ENCODE measurements at places on chromosomes 6 and 20.

DNA sequence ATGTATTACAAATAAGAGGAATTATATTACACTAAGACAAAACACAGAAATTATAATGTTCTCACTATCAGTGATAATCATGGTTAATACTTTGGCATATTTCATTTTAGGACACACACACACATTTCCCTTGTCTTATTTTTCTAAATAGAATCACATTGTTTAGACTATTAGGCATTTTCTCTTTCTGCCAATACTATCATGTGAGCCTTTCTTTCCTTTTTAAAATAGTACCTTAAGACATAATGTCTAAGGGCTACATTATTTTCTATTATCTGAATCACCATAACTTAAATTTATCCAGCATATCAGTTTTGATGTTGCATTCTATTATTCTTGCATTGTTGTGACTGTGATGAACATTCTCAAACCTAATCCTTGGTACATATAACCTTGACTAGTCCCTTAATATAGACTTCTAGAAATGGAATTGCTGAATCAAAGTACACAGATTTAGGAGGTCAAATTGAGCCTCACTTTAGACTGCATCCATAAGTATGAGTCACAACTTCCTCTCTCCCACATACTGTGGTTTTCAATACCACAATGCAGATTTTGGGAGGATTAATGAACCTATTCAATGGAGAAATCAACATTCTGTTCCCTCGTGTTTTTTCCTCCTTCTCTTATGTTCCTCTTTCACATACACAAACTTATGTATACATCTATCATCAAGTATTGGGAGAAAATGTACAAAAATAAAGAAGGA is 212.6 kb downstream of the MOXD1 start:
- no peak for DNase-seq

- DNase-seq = no peak
Measured at GRCh38 chr6:46356543-46356942, 134.7 kb downstream of the RCAN2 start.

GRCh38 chr6:47262231-47262630 is 47.5 kb downstream of the TNFRSF21 start:
- no peak for DNase-seq

DNA sequence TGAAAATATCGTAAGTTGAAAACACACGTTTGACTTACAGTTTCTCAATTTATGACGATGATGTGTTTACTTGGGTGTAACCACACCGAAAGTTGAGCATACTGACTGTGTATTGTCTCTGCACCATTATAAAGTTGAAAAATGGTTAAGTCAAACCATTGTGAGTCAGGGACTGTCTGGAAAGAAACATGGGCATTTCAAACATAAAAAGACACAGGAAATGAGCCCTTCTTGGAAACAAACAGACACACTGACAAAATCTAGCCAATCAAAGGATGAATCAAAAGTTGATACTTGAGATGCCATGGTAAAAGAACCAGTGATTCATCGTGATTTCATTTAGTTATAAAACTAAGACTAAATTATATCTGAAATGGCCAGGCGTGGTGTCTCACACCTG is 5.3 kb downstream of the POPDC3 start:
- no peak for DNase-seq

- no peak for DNase-seq
Measured at GRCh38 chr6:40391851-40392517, 195.2 kb downstream of the LRFN2 start.

- DNase-seq = no peak
Measured at GRCh38 chr6:71459162-71459561, 170.6 kb downstream of the OGFRL1 start.

GRCh38 chr6:66526061-66526460 is 819.0 kb upstream of the EYS start:
- no peak for DNase-seq

DNA sequence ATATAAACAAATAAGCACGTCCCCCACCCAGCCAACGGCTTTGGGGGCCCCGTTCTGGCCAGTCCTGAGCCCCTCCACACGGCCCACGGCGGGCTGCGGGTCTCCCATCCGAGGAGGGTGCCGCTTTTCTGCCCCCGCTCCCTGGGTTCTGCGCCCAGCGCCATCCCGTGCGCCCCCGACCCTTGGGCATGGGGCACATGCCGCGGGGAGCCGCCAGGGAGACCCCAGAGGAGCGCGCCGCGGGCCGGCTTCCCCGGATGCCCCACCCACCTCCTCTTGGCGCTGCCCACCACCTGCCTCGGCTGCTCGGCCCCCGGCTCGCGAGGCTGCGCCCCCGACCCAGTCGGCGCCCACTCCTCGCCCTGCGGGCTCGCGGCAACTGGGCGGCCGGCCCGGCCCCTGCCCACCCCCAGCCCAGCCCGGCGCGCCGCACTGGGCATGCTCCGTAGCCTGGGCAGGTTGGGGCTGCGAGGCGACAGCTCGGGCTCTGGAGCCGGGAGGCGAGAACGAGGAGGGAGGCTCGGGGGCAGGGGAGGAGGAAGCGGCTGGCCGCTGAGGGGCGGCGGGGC is 570 bp upstream of the PLCB4 start:
- no peak for DNase-seq

DNA sequence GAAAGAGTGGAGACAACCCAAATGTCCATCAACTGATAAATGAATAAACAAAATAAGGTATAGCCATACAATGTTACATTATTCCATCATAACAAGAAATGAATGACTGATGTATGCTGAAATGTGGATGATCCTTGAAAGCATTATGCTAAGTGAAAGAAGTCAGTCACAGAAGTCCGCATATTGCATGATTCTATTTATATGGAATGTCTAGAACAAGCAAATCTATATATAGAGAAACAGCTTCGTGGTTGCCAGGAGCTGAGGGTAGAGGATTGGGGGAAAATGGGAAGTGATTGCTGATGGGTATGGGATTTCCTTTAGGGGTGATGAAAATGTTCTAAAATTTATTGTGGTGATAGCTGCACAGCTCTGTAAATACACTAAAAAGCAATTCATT is 196.8 kb downstream of the ATXN1 start:
- DNase-seq = no peak

GRCh38 chr6:15369838-15370237 is 124.0 kb downstream of the JARID2 start:
- no peak for DNase-seq

All from stimulated activated CD4-positive, alpha-beta T cell treated with anti-CD3 and anti-CD28 coated beads, Interleukin-1b, Interleukin-23, amount 100 ng/mL, for 1 hour (primary cell).